ENCODE measurements at places on chromosomes 7 and 10.

- no peak for DNase-seq
Measured at GRCh38 chr10:23725548-23725947, 286.7 kb downstream of the OTUD1 start.

GRCh38 chr7:2386964-2387669 is 16.3 kb upstream of the CHST12 start:
- no peak for DNase-seq

DNA sequence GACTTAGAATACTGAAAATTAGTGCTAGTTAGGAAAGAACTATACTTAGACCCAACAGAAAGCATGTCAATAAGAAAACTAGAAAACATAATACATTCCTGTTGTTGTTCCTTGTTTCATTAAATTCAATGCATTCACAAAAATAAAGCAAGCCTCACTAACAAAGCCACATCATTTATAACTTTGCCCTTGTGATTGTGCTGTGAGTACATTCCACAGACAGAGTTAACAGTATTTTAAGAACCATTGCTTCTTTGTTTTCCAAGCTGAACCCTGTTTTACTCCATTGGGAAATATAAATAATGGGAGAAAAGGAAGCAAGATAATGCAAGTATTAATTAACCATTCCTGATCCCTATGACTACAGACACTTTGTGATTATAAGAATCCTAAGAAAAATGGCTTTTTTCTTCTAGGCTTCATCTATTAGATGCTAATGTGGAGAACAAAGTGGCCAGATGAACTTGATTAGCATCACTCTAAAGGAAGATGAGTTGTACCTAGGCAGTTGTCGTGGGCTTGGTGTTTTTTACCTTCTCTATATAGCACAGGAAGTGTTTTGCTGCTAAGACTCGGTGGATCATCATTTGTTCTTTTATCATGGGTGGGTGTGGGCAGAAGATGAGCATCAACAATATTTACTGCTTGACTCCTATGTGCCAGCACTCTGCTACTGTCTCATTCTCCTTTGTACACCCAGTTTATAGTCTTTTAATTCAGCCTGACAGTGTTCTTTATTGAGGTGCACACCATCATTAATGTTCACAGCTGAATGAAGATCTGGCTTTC is 34.2 kb upstream of the ZNRF2 start:
- DNase-seq = no peak

DNA sequence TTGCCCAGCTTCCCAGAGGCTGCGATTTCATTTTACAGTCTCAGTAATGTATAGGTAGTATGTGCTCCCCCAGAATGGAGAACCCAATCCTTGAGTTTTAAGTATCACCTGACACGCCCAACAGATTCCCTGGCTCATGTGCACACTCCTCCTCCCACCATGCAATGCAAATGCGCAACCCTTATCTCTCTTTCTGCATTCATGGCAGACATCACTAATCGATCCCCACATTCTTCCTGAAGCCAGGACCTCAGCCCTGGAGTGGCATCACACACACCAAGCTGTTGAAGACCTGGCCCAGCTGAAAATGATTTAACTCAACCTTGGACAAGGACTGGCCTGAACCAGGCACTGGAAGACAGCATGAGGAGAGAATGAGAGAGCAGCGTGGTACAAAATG is 68.4 kb downstream of the ZRANB1 start:
- DNase-seq = no peak

GRCh38 chr10:114631090-114631665 is 26.9 kb downstream of the ABLIM1 start:
- no peak for DNase-seq

- DNase-seq = no peak
Measured at GRCh38 chr10:30373596-30374327, 24.7 kb upstream of the MTPAP start.
